ENCODE measurements at places on chromosomes 3 and 15.

GRCh38 chr3:188003188-188004171, 150.5 kb upstream of the LPP start:
- no peak for DNase-seq

DNA sequence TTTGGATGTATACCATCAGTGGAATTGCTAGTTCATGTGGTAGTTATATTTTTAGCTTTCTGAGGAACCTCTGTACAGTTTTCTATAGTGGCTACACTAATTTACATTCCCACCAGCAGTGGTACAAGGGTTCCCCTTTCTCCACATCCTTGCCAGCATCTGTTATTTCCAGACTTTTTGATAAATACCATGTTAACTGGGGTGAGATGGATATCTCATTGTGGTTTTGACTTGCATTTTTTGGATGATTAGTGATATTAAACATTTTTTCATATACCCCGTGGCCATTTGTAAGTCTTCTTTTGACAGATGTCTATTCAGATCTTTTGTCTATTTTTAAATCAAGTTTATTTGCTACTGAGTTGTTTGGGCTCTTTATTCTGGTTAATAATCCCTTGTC, 455.6 kb upstream of the RARB start:
- no peak for DNase-seq

DNA sequence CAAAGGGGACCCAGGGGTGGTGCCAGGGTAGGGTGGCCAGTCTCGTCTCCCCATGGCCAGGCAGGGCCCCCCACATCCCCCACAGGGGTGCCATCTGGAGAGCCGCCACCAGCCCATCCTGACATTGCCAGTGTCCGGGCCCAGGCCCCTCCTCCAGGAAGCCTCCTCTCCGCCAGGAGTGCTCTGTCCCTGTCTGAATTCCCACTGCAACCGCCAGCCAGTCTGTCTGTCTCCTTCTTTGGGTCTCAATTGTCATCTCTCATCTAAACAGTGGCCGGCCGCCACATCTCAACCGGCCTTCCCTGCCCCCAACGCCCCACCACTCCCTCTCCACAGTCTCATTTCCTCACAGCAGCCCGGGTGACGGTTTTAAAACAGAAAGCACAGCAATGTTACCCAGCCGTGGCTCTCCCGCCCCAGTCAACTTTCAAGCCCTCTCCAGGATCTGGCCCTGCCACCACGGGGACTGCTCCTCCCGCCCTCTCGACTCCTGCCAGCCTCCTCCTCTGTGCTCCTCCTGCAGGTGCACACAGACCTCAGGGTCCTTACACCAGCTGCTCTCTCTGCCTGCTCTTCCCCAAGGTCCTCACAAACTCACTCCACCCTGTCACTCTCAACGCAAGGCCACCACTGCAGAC, 57.0 kb downstream of the IQSEC1 start:
- DNase-seq: no peak

- no peak for DNase-seq
These were observed 16.4 kb downstream of the MYL3 start for GRCh38 chr3:46846624-46847542.

- DNase-seq: no peak
These were observed 46.7 kb downstream of the TMED3 start for GRCh38 chr15:79357566-79357965.

DNA sequence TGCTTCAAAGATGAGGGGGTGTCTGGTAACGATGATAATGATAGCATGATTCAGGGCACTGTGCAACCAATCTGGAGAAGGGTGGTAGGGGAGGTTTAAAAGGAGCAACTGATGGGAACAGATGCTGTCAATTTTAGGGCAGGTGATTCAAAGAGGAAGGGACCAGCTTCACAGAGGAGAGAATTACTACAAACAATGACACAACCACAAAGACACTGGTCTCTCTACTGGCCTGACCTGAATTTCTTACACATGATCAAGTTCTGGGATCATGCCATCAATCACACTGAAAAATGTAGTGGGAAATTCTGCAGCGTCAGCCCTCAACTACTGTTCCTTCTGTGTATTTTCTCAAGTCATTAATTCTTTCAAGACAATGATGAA, 2.6 kb upstream of the CDV3 start:
- DNase-seq: no peak

- DNase-seq: no peak
These were observed 34.8 kb upstream of the RPL32 start for GRCh38 chr3:12875857-12876836.

All from cortex of kidney (tissue), 1 donor.